ENCODE measurements at places on chromosomes 5 and 9. TPM values are rescaled to one million over a fixed set of nuclear protein-coding genes. Genes with fewer than 3 reads are reported as not detected.

Gene SOWAHA
- not detected for total RNA-seq

Gene PRDM9
- total RNA-seq = not detected

Gene PDE6A
- 0.12 TPM for total RNA-seq

Gene ECM2
- total RNA-seq = 0.72 TPM

Gene SHISAL2B
- total RNA-seq = not detected

Gene TXNDC8
- total RNA-seq = not detected

Data from RPMI7951 (cell line).